ENCODE measurements at places on chromosomes 4 and X.

DNA sequence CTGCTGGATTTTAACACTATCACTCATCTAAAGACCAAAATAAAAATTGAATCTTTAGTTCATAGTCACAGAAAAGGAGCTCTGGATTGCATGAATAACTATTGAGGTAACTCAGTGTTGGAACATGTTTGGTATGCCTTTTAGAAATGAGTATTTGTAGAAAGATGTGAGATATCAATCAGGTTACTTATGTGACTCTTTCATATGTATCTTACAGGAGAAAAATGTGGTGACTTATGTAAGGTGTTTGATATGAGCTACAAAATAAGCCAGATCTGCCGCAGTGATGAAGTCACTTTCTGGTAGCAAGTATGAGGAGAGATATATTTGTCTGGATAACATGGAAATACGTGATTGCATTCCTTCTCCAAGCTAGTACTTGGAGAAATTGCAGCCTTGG, 1653.3 kb upstream of the PCDH7 start:
- no peak for DNase-seq

DNA sequence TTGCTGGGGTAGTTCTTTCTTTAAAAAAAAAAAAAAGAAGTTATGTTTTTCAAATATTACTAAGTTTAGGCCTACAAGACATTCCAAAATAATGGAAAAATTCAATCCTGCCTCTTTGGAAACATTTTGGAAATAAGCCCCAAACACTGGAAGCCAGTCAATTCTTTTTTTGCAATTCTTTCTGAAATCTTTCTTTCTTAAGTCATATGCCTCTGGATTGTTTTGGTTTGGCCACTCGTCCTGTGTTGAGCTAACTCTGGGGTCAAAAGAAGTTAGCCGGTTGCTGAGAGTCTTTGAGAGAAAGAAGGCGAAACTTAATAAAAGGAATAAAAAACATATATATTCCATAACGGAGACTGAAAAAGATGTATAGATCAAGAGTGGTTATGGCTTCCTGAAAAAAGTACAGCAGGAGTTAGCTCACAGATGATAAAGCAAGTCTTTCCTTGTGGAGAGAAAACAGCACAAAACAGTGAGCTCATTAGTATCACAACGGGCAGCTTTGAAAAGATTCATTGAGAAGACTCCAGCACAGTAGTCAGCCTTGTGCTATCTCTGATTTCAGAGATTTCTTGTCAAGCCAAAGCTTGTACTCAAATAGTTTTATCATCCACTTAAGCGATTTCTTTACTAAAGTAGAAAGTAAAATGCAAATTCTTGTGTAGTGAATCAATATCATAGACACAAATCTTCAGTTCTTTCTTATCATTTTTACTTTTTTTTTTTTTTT, 64.8 kb downstream of the PLS3 start:
- DNase-seq = no peak

DNA sequence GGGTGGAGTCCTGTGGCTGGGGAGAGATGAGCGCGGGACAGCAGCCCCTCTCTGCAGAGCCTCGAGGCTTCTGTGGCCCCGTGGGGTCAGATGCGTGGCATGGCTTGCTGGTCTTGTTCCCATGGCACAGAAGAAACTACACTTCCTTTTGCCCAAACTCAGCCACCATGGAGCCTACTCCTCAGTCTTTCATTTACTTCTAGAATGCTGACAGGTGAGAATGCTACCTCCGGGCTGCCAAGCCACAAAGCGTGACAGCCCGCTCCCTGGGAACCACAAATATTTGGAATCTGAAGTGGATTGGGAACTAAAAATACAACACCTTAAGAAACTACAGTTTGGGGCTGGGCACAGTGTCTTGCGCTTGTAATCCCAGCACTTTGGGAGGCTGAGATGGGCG, 98.0 kb downstream of the TRAPPC11 start:
- no peak for DNase-seq

DNA sequence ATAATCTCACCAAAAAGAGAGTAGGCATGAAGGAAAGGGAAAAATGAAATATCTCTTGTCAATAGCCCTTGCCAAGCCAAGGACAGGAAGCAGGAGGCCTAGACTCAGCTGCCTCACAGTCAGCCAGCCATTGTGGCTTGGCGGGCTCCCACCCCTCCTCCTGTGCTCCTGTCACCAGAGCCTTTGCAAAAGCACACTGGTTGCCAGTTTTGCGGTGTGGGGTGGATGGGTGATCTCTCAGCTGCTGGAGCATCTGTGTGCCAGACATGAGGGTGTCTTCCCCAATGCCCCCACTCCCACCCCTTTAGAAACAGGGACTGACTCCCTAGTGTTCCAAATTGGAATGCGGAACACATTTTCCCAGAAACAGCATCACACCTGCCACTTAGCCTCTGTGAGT, 26.1 kb downstream of the ARHGEF6 start:
- no peak for DNase-seq

DNA sequence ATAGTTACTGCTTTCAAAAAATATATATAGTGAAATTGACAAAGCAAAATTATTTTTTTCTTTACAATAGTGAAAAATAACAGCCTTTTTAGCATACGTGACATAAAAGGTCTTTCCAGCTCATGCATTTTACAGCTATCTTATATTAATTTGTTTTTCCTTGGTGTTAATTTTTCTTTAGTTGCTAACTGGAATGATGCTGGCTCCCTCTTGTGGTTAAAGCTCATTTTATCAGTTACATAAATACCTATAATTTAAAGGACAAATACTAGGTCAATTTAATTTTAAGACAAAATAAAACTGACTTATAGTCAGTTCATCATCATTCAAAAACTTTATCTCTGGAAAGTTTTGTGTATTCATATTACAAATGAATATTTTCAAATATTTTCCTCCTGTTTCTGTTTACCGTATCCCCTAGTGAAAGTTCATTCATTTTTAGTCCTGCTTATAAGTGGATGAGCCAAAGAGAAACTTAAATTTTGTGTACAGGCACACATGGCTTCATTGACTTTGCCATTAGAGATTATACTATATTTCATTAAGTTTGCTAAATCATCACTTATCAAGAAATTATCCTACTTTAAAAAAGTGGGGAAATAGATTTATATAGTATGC, 9.9 kb upstream of the ANAPC4 start:
- peak; percentile 75 for DNase-seq

DNA sequence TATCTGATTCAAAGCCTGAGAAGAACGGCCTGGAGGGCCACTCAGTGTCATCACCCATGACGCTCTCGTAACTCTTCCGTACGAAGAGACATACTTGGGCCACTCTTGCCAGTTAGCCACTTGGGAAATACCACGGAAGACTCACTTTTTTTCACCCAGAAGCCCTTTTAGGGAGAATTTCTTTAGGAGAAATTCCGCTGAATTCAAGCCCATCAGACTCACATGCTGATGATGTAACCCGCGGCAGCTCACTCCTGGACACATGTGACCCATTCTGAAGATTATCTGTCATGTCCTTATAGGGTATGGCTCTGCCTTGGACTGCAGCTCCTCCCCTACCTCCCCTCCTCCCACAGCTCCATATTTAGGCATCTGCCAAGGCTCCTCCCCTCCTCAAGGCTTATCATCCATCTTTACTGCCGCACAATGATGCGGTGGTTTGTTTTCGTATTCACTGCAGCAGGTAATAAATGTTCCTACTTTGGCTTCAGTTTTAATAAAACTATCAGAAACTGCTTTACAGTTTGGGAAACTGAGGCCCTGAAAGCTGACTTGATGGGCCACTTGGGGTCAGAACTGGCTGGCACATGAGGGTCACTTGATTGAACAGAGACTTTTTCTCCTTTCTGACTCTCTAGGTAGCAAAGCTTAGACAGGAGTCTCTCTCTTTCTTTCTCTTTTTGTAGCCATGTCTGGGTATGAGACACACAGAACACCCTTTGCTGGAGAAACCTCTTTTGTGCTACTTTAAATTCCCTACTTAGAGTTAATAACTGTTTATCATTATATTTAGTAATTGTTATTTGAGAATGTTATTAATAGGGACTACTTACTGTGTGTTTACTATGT, 42.1 kb downstream of the RHOH start:
- peak; percentile 68 for DNase-seq

GRCh38 chr4:84956014-84956413, 10.5 kb downstream of the WDFY3 start:
- DNase-seq = no peak

- no peak for DNase-seq
These were observed 168.5 kb upstream of the STK26 start for GRCh38 chrX:131854581-131854980.

DNA sequence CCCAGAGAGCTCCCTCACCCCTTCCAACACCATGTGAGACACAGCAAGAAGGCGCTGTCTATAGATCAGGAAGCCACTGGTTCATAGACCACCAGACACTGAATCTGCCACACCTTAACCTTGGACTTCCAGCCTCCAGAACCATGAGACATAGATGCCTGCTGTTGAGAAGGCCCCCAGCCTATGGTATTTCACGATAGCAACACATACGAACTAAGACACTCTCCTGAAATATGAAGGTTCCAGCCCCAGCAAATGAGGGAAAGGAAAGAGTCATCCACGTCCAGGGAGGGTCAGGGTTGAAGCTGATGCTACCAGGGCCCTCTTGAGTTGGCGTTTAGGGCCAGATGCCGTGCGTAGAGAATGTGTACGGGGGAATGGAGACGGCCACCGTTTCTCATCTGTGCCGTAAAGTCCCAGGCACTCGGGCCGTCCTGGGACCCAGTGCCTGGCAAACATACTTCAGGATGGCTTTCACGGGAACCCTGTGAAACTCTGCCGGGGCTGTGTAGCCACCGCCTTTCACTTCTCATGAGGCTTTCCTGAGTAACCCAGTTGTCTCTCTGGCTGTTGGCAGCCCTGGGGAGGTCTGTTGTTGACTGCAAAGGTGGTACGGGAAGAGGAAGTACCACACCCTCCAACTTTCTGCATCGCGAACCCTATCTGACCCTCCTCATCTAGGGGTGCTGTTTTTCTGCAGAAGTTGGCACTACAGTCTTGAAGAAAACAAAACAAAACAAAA, 17.7 kb upstream of the P2RY8 start:
- DNase-seq = no peak

DNA sequence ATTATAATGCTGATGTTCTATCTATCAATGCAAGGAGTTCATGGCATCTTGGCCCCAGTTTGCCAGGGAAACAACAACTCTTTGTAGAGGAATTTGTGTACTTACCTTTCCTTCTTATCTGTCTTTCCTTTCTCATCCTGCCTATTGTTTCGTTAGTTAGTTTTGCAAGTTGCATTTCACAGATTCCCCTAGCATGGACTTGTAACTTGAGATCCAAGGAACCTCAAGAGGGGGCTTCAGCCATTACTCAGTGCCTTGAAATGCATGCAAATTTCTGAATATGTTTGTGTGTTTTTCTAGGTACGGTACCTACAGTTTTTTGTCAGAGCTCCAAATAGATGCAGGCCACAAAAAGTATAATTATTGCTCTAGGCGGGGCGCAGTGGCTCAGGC, 203.6 kb downstream of the LDB2 start:
- DNase-seq = no peak

GRCh38 chr4:166318810-166319525, 445.9 kb downstream of the TLL1 start:
- no peak for DNase-seq

DNA sequence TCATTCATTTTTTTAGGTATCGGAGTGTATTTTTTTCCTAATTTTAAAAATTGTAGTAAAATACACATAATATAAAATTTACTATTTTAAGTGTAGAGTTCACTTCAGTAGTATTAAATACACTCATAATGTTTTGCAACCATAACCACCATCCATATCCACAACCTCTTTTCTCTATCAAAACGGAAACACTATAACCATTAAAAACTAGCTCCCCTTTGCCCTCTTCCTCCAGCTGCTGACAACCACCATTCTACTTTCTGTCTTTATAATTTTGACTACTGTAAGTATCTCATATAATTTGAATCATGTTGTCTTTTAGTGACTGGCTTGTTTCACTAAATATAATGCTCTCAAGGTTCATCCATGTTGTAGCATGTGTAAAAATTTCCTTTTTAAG, 205.4 kb upstream of the CXorf51B start:
- DNase-seq = no peak

GRCh38 chrX:102154218-102154860, 1.4 kb downstream of the BEX5 start:
- no peak for DNase-seq

- DNase-seq = peak; percentile 76
These were observed 433 bp upstream of the COQ2 start for GRCh38 chr4:83285055-83285407.

- no peak for DNase-seq
These were observed 4.8 kb upstream of the SH2D1A start for GRCh38 chrX:124341396-124342132.

- peak; percentile 38 for DNase-seq
These were observed 1.2 kb downstream of the TFE3 start for GRCh38 chrX:49041744-49042580.

DNA sequence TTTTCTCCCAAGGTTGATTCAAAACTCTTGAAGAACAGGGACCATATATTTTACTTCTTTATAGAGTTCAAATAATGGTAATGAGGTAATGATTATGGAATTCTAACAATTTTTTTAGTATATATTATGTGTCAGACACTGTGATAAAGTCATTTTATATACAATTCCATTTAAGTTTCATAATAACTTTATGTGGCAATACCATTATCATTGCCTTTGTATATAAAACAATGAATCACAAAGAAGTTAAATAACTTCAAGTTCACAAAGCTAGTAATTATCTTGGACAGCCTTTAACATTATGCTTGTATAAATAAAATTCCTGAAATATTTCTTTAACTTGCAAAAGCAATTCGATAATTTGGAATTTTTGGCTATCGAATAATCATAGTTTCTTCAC, 20.6 kb downstream of the MAGEC1 start:
- no peak for DNase-seq

DNA sequence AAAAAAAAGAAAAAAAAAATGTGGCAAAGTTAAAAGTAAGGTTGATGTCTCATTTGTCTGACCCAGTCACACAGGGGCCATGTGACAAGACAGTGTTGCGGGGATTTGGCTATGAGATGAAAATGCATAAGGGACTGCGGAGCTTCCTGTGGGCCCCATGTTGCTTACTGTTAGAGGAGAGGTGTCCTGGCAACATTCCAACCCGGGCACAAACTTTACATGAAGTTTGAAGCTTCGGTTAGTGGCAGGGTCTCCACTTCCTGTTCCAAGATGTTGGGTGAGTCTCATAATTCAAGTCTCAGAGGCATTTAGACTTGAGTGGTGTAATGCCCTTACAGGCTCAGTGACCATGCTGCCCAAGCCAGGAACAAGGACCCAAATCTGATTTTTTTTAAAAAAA, 111.3 kb downstream of the MAML3 start:
- DNase-seq = no peak

DNA sequence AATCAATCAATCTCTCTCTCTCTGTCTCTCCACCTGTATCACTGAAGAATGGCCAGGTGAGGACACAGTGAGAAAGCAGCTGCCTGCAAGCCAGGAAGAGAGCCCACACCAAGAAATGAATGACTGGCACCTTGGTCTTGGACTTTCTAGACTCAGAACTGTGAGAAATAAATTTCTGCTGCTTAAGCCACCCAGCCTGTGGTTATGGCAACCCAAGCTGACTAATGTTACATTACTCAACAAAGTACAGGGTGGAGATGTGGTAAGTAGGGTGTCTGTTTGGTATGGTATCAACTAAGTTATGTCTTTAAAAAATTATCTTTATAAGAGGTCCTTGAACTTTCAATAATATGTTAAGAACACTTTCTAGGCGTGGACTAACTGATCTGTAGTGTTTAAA, 159.3 kb downstream of the EPHA5 start:
- DNase-seq = no peak

Measured in suppressor macrophage treated with lipopolysaccharide for 1 hour (primary cell).